Caki2 (cell line): ENCODE measurements at places on chromosomes 1 and 21.
A peak's percentile ranks its signal among the peaks of the same experiment; 100 is the strongest.

- DNase-seq, result peak; percentile 45
Observed at GRCh38 chr1:201149400-201149799, 4.9 kb downstream of the TMEM9 start.

DNA sequence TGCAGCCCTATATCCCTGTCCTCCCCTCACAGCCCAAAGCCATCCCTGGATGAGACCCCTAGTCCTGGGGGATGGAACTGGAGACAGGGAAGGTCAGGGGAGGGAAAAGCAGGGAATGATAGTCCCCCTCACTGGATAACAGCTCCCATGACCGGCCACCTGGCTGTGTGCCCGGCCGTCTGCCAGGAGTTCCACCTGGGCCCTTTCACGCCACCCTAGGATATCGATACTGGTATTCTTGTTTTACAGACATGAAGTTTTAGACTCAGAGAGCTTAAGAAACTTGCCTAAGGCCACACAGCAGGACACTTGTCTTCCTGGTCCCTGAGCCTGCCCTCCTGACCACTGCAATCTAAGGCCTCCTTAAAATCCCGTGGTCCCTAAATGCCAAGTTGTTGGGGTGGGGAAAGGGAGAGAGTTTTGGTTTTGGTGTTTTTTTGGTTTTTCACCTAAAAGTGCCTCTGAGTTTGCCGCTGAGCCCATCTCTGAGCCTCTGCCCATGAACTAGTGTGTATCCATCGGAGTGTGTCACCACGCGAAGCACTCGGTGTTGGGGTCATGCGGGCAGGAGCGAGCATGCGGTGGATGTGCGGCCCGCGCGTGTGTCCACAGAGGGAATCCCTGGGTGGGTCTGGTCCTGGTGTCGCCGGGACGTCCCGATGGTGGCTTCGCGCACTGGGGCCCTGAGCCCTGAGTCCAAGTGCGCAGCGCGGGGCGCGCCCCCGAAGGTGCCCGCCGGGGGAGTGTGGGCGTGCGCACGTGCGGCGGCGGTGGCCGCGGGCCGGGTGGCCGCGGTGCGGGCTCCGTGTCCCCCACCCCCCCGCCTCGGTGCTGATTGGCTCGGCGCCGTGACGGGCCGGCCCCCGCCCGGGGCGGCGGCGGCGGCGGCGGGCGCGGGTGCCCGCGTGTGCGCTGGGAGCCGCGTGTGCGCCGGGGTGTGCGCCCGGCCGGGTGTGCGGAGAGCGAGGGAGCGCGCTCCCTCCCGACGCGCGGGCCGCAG is at the start of gene EPHA8:
Gene EPHA8, plus strand, starts transcription at position 906 of the 1,000 bp plus-strand sequence. CDS start 147 bp downstream, outside the sequence.
- DNase-seq, result no peak

DNA sequence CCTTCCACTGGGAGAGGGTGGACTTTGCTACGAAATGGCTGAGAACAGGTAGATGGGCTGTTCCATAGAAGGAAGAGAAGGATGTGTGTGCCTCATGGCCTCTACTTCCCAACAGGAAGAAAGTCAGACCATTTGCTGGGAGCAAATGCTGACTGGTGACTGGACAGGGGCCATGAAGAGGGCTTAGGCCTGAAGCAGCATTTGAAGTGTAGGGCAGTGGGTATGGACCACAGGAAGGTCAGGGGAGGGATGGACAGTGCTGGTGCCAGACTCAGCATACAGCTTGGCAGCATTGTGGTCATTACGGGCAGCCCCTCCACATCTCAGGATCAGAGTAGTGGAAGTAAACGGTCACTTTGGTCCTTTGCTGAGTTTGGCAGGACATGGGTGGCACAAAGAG is 275.7 kb downstream of the MATN1 start:
- DNase-seq, result no peak

- no peak for DNase-seq
Observed at GRCh38 chr1:1796466-1796865, 18.2 kb upstream of the NADK start.

- DNase-seq, result no peak
Observed at GRCh38 chr1:4709641-4710040, 55.2 kb downstream of the AJAP1 start.

DNA sequence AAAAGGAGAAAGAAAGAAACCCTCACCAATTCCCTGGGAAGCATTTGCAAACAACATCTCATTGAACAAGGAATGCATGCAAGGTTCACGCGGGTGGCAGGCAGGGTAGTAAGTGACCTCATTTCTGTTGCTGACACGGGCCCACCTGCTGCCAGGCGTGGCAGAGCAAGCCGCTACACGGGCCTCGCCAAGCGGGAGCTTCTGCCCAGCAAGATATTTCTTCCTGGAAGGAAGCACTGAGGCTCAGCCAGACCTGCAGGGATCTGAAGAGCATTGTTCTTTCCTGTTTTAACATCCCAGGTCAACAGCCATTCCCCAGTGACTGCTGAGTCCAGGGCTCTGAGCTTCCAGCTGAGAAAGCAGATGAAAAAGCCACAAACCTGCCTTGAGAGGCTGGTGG is 91.9 kb upstream of the IGSF21 start:
- no peak for DNase-seq

DNA sequence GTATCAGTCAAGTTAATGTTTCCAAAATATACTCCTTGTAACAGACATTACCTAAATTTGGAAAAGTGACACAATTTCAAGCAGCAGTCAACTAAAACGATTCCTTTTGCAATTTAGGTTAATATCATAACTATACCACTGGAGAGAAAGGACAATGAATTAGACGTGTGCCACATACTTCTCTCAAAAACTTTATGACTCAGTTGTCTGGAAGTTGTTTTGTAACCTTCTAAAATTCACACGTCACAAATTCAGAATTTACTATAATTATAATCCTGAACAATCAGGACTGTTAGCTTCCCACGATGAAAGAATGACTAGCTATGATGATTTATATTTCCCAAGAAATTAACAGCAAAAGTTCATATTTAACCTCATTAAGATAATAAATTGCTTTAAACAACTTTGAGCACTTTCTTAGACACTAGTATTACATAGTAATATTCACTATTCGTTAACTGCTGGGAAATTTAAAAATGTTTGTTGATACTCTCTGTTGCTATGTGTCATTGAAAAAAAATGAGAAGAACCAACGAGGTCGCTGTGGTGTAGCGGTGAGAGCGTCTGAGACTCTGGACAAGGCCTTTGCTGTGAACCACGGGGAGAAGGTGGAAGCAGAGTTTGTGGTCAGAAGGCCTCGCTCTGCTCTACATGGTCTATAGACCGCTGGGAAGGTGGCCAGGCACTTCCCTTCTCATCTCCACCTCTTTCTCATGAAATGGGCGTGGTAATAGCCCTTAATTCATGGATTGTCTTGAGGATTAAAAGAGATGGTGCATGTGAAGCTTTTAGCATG is 27.9 kb upstream of the BATF3 start:
- no peak for DNase-seq

GRCh38 chr1:87236585-87236984 is 92.1 kb upstream of the LMO4 start:
- no peak for DNase-seq

GRCh38 chr21:46661211-46661625 is 25.7 kb downstream of the PRMT2 start:
- DNase-seq, result no peak

DNA sequence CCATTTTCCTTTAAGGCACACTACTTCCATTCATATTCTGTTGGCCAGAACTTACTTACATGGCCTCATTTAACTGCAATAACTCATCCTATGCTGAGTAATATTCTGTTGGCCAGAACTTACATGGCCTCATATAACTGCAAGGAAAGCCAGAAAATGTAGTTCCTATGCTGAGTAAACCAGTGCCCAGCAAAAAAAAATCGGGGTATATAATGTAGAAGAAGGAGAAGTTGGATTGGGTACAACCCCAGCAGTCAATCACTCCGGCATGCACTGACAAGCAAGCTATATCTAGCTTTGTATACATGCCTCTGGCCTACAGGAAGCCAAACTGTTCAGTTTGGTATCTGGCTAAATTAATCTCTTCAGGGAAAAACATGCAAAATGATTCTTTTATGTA is 39.4 kb upstream of the PPIH start:
- DNase-seq, result no peak

DNA sequence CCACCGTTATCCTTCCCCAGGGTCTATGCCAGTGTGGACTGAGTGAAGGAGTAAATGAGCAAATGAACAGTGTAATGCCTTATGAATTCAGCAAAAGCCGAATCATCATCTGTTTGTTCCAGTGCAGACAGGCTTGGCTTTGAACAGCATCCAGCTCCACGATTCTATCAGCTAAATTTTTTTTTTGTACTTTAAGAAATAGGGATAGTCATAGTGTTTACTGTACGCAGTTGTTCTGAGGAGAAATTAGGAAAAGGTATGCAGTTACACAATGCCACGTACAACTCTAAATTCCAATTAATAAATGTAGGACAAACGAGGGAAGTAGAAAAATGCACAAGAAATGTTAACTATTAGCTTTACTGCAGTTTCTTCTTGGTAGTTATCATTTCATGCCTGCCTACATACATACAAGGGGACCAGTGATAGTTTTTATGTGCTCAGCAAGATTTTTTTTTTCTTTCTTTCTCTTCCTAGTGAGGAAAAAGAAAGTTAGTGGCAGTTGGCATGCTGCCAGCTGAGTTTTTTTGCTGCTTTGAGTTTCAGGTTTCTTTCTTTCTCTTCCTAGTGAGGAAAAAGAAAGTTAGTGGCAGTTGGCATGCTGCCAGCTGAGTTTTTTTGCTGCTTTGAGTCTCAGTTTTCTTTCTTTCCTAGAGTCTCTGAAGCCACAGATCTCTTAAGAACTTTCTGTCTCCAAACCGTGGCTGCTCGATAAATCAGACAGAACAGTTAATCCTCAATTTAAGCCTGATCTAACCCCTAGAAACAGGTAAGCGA is at the start of gene IFI44L:
Gene IFI44L, plus strand, starts transcription at position 646 of the 777 bp plus-strand sequence. CDS start 7,468 bp downstream, outside the sequence.
- peak; percentile 67 for DNase-seq

GRCh38 chr21:45768011-45768739 is 124.7 kb downstream of the PCBP3 start:
- no peak for DNase-seq

DNA sequence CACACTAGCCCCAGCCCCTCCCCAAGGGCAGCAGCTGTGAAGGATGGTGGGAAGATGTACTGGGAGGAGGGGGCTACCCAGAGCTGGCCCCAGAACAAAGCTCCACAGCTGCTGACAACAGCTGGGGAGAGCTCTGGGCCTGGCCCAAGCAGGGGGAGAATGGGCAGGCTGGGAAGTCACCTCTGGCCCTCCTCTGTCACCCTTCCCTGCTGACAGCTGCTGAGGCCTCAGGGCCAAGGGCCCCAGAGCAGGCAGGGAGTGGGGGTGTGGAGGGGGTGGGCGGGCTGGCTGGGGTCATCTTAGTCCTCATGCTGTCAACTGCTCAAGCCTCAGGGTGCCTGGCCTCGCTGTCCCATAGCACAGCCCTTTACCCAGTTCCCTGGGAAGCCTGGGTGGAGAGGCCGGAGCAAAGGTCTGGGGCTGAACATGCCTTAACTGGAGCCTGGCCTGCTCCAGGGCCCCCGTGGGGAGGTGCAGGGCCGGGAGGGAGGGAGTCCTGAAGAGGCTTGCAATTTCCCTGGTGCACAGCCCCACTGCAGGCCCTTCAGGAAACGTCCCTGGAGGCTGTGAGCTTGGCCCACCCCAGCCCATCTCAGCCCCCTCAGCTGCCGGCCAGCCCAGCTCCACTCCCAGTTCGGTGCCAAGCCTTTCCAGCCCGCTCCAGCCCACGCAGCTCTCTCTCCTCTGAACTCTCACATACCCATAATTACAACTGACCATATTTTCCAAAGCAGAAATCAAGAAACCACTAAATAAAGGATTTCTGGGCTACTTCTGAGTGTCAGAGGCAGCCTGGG is 25.7 kb downstream of the HSPG2 start:
- DNase-seq, result no peak

DNA sequence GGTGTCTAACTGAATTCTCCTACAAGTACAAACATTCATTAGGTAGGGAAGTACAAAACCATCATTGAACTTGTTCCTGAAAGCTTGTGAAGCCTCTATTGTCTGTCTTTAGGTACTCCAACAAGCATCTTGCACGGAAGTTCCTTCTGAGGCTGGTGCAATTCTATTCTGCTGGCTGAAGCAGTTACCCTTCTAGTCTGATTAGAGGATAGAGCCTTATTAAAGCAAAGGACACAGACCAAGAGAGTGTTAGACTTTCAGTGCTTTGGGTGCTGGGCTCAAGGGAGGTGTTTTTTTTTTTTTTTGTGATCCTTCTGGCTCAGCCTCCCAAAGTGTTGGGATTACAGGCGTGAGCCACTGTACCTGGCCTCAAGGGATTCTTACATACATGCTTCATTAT is 43.8 kb downstream of the HHAT start:
- DNase-seq, result no peak

DNA sequence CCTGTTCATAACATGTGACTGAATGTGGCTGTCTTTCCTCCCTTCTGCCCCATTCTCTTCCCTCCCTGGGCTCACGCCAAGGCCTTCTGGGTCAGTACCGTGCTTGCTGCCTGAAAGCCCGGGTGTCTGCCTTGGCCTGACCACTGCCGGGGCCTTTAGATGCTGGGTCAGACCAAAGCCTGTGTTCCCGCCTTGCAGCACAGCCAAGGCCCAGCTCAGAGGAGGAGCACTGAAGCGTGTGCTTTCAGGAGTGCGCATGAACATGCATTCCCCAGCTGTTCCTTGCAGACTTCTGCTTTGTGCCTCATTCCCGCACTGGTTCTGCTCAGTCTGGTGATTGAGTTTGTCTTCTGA is 27.0 kb upstream of the SARS1 start:
- no peak for DNase-seq

DNA sequence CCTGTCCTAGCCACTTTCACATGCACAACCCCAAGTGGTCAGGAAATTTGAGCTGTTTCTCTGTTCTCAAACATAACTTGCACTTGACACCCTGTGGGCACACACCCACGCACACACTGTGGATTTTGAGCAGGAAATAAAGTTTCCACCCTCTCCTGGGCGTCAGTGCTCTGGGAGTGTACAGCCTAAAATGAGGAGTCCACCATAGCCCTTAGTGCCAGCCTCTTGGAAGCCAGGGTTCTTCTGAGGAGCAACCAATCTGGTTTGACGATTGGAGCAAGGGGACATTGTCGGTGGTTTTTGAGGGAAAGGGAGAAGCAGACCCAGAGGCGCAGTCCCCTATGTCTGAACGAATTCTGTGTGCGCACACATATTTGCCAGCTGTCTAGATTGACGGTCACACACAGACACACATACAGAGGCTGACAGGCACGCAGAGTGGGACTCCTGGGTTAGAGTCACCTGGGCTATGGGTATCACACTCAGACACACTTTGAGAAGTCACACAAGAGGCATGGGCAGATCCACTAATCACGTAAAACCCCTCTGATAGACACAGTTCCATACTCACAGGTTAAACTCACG is 2.7 kb downstream of the DMBX1 start:
- DNase-seq, result no peak

DNA sequence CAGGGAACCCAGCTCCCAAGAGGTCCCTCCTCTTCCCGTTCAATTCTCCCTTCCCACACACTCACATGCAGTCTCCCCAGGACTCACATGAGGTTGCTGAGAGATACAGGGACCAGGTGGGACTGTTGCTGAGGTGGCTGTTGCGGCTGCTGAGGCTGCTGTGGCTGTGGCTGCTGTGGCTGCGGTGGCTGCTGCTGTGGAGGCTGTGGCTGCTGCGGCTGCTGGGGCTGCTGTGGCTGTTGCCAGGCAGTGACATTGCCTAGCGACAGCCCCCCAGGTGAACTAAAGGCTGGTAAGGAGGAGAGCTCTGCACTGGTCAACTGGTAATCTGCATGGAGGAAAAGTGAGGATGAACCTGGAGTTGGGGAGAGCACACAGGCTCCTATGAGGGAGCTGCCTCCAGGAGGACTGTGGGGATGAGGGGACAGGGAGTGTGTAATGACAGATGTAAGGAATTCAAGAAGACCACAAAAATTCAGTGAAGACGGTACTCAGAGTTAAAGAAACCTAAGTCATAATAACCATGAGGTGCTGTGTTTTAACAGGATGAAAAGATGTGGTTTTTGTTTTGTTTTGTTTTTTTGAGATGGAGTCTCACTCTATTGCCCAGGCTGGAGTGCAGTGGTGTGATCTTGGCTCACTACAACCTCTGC is 31.8 kb downstream of the MEF2D start:
- no peak for DNase-seq

GRCh38 chr21:34992736-34993398 is 56.2 kb downstream of the RUNX1 start:
- DNase-seq, result peak; percentile 79
